ENCODE measurements at places on chromosomes 16 and 17.
A peak's percentile ranks its signal among the peaks of the same experiment; 100 is the strongest.

DNA sequence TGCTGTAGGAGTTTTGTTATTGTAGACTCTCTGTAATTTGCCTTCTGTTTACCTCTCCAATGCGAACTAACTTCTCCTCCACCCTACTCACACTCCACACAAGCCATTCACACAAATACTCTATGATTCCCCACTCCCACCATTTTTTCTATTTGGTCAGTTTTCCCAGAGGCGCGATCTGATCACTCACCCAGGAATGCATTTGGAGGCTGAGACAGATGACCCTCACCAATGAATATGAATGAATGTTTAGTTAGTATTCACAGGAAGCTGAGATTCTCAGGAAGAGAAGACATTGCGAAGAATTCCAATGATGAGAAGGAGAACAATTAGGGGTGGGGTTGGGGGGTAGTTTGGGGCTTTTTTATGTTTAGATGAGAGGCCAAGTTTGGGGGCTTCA lies 10.5 kb upstream of the ANKFN1 start:
- DNase-seq = no peak

DNA sequence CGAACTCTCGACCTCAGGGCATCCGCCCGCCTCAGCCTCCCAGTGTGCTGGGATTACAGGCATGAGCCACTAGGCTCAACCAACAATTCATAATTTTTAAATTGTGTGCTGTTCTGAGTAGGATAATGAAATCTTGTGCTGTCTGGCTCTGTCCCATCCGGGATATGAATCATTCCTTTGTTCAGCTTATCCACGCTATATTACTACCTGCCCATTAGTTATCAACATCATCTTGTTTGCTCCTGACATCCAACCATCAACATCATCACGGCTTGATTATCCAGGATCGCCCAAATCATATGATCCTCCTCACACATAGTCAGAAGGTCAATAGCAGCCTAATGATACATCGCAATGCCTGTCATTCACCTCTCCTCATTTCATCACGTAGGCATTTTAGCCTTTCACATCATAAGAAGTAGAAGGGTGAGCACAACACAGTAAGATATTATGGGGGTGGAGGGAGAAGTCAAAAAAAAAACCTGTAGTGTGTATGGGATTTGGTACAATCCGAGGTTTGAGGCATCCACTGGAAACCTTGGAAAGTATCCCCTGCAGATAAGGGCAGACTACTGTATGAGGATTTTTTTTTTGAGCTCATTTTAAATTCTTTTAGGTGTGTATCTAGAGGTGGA lies 77.0 kb upstream of the SIAH1 start:
- no peak for DNase-seq

DNA sequence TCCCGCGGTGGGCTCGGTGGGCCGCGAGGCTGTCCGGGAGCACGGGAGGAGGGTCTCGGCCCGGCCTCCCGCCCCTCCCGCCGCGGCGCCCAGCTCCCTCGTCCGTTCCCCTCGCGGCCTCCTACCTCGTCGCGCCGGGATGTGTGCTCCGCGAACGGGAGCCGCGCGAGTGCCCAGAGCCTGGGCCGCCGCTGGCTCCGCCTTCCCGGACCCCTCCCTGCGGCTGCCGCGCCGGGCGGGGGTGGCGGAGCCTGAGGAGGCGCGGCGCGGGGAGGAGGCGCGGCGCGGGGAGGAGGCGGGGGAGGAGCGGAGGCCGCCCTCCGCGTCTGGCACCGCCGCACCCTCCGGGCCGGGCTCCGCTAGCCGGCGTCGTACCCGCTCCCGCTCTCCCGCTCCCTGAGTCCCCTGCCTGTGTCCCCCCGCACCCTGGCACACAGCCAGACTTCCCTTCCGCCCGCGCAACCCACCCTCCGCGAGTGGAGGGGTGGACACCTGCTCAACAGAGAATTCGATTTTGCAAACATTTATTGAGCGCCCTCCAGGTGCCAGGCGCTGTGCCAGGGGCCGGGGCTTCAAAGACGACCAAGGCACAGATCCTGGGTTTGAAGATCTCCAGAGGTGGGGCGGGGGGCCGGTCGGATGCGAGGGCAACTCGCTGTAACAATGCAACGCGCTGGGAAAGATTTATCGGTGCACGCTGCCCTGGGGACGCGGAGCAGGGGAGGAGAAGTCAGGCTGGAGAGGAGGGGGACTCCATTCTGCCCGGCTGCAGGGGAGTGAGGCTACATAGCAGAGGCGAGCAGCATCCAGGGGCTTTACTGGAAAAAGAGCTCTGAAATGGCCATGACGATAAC lies at the start of gene MPP3:
Gene MPP3 (minus strand): TSS at position 171 of the 854 bp plus-strand sequence. CDS start 1,240 bp downstream, outside the sequence.
- peak; percentile 66 for DNase-seq

- no peak for DNase-seq
Observed at GRCh38 chr17:40224718-40225550, 5.8 kb downstream of the WIPF2 start.

- no peak for DNase-seq
Observed at GRCh38 chr17:9057310-9057709, 36.0 kb downstream of the NTN1 start.

- DNase-seq = no peak
Observed at GRCh38 chr16:168424-168823, 2.6 kb downstream of the HBM start.

DNA sequence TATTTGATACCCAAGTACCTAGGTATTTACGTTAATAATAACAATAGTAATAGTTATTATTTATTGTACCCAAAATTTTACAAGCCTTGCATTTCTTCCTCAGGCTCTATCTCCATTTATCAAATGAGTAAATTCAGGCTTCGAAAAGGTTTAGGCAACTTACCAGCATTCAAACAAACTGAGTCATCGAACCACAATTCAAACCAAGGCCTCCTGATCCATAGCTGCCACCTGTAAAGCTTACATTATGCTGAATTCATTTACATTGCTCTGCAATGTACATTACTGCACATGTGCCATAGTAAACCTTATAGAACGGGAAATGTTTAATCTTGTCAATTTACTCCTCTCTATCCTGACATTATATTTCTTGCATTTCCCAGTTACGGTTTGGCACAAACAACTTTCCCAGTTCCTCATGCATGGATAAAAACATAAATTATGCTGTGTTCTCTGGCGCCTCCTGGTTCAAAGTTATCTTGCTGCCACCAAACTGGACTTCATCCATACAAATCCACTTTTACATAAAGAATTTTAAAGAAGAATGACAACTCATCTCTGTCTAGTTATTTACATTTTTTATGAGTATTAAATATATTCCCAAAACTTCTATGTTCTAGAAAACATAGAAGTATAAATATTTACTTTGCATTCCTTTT lies 360.6 kb upstream of the SOX9 start:
- DNase-seq = no peak

DNA sequence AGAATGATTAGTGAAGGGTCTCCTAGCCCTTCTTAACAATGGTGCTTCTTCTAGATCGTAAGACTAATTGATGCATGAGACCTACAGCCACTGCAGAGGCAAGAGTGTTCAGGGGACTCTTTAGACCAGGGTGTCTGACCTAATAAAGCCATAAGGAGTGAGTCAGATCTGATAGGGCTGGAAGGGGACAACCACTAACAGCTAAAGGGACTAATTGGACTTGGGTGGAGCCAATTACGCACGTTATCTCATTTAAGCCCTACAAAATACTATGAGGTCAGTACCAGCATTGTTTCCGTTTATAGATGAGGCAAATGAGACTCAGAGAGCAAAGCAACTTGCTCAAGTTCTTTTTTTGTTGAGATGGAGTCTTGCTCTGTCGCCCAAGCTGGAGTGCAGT lies 14.5 kb upstream of the RNF222 start:
- DNase-seq = no peak

GRCh38 chr17:6651919-6652452 lies 424 bp downstream of the C17orf100 start:
- peak; percentile 49 for DNase-seq

- no peak for DNase-seq
Observed at GRCh38 chr16:78460428-78460827, 361.0 kb downstream of the WWOX start.

DNA sequence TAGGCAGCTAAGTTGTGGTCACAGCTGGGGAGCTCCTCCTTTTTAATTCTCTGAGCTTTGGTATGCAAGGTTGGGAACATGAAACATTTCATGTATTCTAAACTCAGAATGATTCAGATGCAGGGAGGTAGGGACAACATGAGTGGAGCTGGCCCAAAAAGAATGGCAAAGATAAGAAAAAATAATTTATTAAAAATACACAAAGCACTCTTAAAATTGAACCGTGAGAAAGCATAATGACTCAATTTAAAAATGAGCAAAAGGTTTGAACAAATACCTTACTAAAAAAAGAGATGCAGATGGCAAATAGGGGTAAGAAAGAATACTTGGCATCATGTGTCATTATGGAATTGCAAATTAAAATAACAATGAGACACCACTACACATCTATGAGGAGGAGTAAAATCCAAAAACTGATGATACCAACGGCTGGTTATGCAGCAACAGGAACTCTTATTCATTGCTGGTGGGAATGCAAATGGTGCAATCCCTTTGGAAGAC lies 175.6 kb upstream of the IRX3 start:
- no peak for DNase-seq

DNA sequence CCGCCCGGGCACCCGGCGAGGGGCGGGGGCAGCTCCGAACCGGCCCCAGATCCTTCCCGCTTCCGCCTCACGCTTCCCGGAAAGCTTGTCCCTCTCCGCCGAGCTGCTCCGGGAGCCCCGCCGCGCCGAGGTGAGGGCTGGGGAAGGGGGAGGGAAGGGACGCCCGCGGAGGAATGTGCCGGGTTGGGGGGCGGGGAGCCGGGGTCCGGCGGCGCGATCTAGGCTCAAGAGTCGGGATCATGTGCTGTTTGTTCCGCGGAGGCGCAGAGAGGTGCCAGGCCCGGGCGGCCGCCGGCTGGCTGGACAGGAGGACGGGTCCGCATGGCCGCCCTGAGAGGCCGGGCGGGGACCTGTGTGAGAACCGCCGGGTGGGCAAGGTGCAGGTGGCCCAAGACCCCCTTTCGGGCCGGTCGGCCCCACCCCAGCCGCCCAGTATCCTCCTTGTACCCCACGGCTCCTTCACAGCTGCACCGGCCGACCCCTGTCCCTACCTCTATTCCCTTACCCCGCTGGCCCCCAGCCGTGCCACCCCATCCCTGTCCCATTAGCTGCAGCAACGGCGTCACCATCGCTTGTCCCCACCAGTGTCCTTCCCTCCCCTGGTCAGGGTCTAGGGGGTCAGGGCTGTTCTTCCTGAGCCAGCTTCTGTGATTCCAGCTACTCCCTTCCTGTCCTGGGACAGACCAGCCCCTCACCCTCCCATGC lies 429 bp downstream of the KIF1C start:
- DNase-seq = peak; percentile 28

GRCh38 chr16:75506574-75506973 lies 11.3 kb upstream of the CHST6 start:
- DNase-seq = no peak

DNA sequence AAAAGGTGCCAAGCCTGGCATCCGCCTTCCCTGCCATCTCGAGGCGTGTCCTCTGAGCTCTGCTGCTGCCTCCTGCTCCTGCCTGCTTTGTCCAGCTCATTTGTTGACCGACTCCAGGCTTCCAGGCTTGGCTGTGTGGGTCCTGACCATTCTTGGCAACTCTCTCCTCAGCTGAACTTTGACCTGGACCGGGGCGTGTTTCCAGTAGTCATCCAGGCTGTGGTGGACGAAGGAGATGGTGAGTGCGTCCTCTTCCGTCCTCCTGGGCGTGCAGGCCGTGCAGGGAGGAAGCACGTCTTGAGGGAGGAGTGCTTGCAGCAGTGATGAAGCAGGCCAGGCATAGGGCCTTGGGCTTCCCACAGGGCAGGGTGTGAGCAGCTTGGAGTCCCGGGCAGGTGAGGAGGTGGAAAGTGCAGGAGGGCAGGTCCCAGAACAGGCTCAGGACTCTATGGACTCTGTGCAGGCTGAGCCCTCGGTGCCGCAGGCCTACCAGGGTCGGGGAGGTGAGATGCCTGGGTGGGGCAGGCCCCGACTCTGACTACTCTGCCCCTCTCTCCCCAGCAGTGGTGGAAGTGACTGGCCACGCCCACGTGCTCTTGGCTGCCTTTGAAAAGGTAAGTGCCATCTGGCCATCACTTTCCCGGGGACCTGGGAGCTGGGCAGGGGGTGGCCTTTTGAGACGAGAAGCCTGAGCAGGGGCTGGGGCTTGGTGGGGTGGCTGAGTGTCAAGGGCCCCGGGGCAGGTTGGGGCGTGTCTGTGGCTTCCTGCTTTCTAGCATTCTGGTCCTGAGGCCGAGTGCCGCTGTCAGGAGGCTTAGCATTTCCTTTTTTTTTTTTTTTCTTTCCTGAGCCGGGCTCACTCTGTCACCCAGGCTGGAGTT lies 28.6 kb upstream of the NUDT16L1 start:
- DNase-seq = no peak

- no peak for DNase-seq
Observed at GRCh38 chr16:78180349-78180748, 80.9 kb downstream of the WWOX start.

GRCh38 chr17:46943501-46944393 lies 20.8 kb downstream of the GOSR2 start:
- peak; percentile 35 for DNase-seq

DNA sequence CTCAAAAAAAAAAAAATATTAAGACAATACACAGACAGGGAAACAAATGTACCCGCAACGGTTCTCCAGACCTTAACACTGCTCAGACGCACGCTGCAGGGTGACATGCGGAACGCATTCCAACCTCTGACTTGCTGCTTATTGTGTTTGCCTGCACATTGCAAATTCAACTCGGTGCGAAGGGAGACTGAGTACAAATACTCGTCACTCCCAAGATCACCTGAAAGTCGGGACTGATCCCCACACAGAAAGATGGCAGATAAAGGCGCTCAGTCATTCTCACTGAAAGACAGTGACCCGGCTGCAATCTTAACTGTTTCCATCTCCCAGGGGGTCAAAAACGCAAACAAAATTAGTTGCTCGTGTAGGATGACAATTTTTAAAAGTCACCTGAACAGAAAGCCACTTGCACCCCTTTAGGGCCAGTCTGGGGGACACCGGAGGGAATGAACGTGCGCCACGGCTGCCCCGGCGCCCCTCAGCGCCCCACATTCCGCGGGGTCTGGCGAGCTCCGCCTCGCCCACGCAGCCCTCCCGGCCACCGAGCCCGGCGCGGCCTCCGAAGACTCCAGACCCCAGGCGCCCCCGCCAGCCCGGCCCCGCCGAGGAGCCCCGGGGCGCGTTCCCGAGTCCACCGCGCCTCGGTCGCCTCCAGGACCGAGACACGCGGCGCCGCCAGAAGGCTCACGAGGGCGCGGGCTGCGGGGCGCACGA lies 589 bp downstream of the CLCN7 start:
- DNase-seq = no peak

DNA sequence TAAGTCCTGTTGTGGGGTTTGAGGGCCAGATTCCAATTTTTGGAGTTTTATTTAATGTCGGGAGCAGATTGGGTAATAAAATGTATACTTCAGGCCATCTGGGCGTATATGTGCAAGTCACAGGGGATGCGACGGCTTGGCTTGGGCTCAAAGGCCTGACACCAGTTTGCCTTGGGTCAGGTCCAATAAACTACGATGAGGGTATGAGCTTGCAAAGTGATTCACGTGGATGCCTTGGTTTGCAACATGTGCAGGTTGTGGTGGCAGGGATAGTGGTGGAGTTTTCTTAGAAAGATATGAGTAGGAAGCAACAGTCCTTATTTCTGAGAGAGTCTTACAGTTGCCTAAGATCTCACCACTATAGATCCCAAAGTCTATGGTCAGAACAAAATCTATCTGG lies 157.0 kb upstream of the CDH11 start:
- DNase-seq = no peak

- no peak for DNase-seq
Observed at GRCh38 chr16:11205065-11205699, 50.8 kb downstream of the SOCS1 start.
